Activated naive CD4-positive, alpha-beta T cell treated with anti-CD3 and anti-CD28 coated beads, Interleukin-2, amount 10 ng/mL, durations not matched to agents 7 days and 5 days (primary cell): ENCODE measurements at places on chromosomes 5 and 9.

DNA sequence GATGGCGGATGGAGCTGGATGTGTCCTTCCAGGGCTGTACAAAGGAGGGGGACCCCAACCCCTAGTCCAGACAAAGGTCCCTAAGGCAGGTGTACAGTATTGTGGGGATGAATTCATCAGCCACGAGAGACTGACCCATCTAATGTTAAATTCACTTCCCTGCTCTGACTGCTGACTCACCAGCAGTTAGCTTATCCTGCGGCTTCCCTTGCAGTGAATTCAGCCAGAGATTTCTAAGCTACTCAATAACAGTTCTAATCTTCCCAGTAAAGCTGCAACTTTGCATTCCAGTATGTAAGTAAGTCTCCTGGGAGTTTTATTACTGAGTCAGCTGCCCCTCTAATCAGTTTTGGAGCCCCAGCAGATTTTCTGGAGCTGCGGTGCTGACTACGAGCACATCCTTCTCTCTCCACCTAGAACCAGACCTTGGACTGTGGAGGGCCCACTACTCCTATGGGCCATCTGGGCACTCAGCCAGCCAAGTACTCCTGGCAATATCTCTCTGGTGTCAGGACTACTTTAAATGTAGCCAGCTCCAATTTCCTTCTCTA lies 16.1 kb downstream of the B4GALT1 start:
- DNase-seq, result no peak

GRCh38 chr9:137426018-137426681 lies 3.0 kb downstream of the NOXA1 start:
- DNase-seq, result no peak

GRCh38 chr9:77848897-77849296 lies 182.7 kb downstream of the GNAQ start:
- DNase-seq, result no peak

DNA sequence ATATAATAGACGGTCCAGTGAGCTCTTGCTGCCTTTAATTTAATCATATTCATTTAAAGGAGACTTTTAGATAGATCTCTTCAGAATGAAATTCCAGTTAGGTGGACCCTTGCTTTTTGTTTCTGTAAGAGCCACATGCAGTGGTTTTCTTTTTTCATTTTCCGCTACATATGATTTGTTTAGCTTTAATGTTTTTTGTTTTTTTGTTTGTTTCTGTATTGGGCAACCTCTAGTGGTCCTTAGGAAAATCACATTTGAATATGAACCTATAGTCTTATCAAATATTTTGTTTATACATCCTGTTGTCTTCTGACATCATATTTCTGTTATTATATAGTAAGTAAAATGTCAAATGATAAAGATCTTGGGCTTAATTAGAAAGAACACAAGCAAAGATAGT lies 150.8 kb downstream of the HACD4 start:
- DNase-seq, result no peak

DNA sequence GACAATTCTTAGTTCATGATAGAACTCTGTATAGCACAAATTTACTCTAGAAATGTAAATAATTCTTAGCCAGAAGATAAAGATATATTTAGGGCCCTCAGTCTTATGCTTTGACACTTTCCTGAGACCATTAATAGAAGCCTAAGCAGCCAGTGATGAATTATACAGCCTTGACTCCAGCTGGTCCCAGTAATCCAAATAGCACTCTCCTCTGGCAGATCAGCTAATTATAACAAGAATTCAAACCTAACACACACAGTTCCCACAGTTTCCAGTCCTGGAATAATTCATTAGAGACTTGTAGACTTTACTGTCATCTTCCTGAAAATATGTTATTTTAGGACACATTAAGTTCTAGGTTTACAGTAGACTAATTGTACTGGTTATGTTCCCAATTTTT lies 50.4 kb downstream of the SHOC1 start:
- DNase-seq, result no peak

GRCh38 chr5:109078448-109078847 lies 330.8 kb downstream of the FER start:
- no peak for DNase-seq
